Skin of body (tissue), 3 donors: ENCODE measurements at places on chromosomes 7 and 10. TPM values are rescaled to one million over a fixed set of nuclear protein-coding genes. Genes with fewer than 3 reads are reported as not detected.

GRCh38 chr7:139875821-139876241, 46.8 kb downstream of the TBXAS1 start:
- DNase-seq, result no peak

DNA sequence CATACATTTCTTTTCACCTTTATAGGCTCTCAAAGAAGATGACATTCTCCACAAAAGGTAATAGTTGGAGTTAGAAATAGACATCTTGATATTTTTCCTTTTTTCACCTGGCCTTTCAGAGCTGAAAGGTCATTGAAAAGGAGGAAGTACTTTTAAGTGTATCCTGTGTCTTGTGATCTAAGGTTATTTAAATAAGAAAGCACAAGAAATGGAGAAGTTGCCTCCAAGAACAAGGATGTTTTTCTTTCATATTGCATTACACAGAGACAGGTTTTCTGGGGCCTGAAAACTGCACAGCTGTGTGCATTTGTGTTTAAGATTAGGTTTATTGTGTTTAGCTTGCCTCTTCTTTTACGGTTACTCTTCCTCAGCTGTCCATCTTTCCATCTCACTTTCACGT, 103.4 kb upstream of the SEMA3D start:
- no peak for DNase-seq

DNA sequence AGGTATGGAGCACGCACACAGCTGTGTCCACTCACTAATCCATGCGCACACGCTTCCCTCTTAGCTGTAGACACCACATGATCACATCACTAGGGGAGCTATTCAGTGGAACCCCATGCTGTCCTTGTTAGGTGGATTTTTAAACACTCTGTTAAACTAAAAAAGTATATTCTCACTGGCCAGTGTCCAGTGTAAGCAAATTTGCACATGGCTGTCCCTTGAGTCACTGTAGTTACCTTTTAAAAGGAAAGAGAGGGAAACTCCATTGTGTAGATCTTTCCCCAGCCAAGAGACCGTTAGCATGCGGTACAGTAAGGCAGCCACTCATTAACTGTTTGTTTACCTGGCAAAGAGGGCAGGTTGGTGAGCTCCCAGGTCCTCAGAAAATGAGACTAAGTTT, 81.6 kb upstream of the INSYN2A start:
- DNase-seq, result no peak

TMEM229A gene
- not detected for total RNA-seq
